Activated effector memory CD4-positive, alpha-beta T cell treated with anti-CD3 and anti-CD28 coated beads, Interleukin-2, amount 50 U/mL, for 16 hours (primary cell): ENCODE measurements at places on chromosomes 7 and 10.
A peak's percentile ranks its signal among the peaks of the same experiment; 100 is the strongest.

- no peak for DNase-seq
Measured at GRCh38 chr10:105656856-105657255, 1015.8 kb downstream of the SORCS3 start.

GRCh38 chr10:28171468-28172222, 131.2 kb downstream of the MPP7 start:
- no peak for DNase-seq

- no peak for DNase-seq
Measured at GRCh38 chr10:121481180-121481579, 117.1 kb downstream of the FGFR2 start.

DNA sequence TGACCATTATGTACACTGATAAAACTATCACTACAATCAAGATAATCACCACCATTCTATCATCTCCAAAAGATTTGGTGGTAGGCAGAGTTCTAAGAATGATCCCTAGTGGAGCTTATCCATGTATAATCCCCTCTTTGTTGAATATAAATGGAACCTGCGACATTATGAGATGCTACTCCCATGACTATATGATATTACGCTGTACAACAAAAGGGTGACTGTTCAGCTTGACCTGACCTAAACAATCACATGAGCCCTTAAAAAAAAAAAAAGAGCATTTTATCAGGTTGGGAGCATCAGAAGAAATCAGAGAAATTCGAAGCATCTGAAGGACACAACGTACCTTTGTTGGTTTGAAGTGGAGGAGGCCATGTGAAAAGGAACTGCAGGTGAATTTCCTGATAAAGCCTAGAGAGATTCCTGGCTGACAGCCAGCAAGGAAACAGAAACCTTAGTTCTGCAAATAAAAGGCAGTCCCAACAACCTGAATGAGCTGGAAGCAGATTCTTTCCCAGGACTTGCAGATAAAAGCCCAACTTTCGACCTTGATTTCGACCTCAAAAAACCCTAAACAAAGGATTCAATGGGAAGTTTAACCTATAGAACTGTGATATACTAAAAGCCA, 270.7 kb downstream of the ADRA2A start:
- DNase-seq = no peak

DNA sequence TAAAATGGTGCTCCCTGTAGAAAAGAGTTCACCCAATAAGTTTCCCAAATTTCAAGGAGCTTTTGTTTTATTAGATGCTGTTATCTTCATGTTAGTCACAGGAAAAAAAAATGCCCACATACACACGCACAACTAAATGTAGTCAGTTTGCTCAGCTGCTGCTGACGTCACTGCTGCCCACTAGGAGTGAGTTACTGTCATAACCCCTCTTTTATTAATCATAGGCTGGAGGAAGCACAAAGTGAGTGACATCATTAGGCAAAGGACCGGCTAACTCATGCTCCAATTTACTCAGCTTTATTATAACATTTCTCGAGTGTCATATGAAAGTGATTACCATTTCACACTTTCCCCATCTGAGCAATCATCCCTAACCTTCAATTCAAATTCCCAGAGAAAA, 6.7 kb upstream of the INHBA start:
- no peak for DNase-seq

DNA sequence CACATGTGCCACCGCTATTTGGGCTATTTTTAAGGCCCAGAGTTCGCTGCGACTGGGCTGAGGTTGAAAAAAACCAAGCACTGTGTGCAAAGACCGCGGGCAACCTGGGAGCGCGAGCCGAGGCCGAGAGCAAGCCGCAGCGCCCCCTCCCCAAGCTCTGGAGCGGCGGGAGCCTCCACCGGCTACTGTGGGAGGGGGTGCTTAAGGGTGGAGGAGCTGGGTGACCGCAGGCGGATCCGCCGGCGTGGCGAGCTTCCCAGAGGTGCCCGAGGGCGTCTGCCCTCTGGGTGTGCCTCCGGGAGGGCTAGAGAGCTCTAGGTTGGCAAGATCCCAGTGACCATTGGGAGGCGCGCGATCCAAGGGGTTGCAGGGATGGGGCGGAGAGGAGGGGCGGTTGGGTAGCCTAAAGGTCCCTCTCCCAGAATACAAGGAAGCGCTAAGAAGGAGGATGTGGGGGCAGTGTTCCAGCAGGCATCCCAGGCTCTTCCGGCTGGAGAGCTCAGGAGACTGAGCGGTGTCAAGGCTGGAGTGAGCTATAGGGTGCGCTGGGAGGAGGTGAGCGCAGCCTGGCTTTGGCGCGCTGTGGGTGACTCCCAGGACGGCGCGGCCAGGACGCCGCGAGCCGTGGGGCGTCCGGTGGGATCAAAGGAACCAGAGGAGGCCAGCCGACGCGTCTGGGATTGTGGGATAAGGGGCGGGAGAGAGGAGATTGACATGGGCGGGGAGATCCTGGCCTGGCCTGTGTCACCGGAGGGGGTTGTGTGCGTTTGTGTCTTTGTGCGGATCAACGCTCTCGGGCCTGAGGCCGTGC, 8.0 kb downstream of the DLX5 start:
- DNase-seq = no peak

- DNase-seq = peak; percentile 71
Measured at GRCh38 chr7:149790146-149790548, 16.8 kb upstream of the ZNF467 start.

DNA sequence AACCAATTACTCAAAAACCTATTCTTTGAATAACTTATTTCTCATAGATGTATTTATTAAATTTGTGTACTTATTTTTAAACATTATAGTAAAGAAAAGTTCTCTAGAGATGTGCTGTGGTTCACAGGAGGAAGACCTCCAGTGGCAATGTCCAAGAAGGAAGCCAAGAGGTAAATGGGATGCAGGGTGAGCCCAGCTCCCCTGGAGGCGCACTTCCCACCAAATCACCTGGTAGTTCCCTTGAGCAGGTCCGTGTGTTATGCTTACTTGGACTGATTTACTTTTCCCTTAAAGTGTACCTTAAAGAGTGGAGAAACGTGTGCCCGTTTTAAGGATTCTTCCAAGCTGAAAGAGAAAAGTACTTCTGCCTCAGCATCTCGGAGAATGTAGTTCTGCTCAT, 55.3 kb downstream of the PAXIP1 start:
- DNase-seq = no peak

- DNase-seq = peak; percentile 25
Measured at GRCh38 chr7:2033586-2034135, 199.1 kb downstream of the MAD1L1 start.

DNA sequence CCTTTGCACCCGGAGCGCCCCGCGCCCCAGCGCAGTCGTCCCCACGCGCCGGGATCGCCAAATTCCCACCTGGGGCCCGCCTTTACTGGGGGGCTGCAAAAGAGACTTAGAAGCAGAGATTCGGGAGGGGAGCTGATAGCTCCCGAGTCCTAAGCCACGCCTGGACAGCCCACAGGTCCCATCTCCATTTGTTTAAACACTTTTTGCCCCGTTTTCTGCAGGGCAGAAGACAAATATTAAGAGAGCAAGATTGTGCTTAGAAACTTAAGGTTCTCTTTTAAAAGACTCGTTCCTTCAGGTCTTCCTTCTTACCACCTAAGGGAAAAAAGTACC, 299.1 kb upstream of the NFE2L3 start:
- DNase-seq = no peak

- peak; percentile 22 for DNase-seq
Measured at GRCh38 chr7:31106303-31107105, 54.4 kb downstream of the ADCYAP1R1 start.

- DNase-seq = no peak
Measured at GRCh38 chr7:74722153-74722552, 51.7 kb upstream of the NCF1 start.

GRCh38 chr10:93063144-93063976, 2.8 kb downstream of the CYP26C1 start:
- no peak for DNase-seq

GRCh38 chr7:139603282-139603681, 79.8 kb downstream of the CLEC2L start:
- no peak for DNase-seq

GRCh38 chr10:3926675-3927525, 141.9 kb upstream of the KLF6 start:
- no peak for DNase-seq
